NK-92 treated with Interleukin-12 subunit alpha and Interleukin-12 subunit beta, amount 100 ng/mL, for 24 hours (cell line): ENCODE measurements at places on chromosomes 5 and 9.

GRCh38 chr9:33780276-33780675 lies 15.1 kb upstream of the PRSS3 start:
- DNase-seq = no peak

- no peak for DNase-seq
Observed at GRCh38 chr5:130651440-130651839, 513.6 kb downstream of the HINT1 start.

DNA sequence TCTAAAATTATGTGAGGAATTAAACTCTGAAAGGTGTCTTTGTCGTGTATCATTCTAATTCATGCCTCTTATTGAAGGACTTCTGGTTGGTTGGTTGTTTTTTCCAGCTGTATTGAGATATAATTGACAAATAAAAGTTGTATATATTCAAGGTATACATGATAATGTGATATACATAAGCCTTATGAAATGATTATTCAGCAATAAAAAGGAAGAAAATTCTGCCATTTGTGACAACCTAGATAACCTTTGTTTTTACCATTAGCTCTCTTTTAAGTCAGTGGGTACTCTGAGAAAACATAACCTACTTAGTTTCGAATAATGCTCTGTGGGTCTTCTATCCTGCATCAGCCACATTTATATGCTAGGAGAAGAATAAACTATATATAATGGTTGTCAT lies 89.6 kb downstream of the RAB3C start:
- DNase-seq = no peak

GRCh38 chr5:102807878-102808502 lies 52.9 kb downstream of the PAM start:
- DNase-seq = no peak

- no peak for DNase-seq
Observed at GRCh38 chr9:73566627-73567026, 415.0 kb downstream of the ANXA1 start.

- DNase-seq = no peak
Observed at GRCh38 chr9:69673311-69673640, 1.1 kb upstream of the APBA1 start.

- DNase-seq = no peak
Observed at GRCh38 chr5:83564069-83564749, 92.7 kb downstream of the VCAN start.

GRCh38 chr5:117657541-117657940 lies 1082.9 kb upstream of the SEMA6A start:
- no peak for DNase-seq

GRCh38 chr9:109088221-109088620 lies 31.5 kb downstream of the TMEM245 start:
- DNase-seq = no peak

DNA sequence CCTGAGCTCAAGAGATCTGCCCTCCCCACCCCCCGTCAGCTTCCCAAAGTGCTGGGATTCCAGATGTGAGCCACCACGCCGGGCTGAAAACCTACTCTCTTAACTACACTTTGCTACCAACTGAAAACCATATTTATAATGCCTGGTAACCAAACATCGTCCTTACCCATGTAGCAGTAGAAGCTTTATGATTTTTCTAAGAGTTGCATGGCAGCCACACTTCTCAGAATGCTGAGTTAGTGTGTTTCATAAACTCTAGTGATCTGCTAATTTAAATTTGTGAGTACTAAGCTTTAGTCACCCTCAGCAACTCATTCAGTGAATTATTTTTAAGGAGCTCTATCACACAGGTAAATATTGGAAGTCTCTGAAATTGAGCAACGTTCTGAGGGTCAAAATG lies 478.4 kb downstream of the KDM4C start:
- DNase-seq = no peak
